ENCODE measurements at places on chromosomes 7 and 10.
A peak's percentile ranks its signal among the peaks of the same experiment; 100 is the strongest.

- no peak for DNase-seq
Measured at GRCh38 chr7:122543891-122544290, 155.0 kb downstream of the RNF133 start.

GRCh38 chr10:101183458-101184183, 45.6 kb downstream of the LBX1 start:
- no peak for DNase-seq

GRCh38 chr10:95253007-95253406, 37.8 kb downstream of the PDLIM1 start:
- no peak for DNase-seq

DNA sequence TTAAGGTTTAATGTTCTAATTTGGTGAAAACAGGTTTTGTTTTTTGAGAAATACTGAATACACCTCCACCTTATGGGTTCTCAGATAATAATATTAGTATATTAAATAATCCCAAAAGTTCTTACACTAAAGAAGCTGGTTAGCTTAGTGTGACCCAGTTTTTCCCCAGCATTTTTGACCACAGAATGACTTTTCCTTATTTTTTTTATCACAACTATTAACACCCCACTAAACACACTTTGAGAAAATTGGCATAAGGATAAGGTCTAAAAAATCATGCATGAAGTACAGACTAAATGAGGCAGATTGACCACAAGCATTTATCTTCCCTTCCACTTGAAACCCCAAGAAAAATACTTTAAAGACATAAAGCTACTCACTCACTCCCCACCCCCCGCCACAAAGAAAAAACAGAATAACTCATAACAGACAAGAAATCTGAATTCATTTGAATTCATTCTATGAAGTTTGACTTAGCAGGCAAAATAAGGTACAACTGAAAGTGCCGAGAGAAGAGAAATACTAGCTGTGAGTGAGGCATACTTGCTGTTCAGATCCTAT, 49.7 kb upstream of the WNT16 start:
- peak; percentile 31 for DNase-seq
